ENCODE measurements at places on chromosomes 16 and 17.

DNA sequence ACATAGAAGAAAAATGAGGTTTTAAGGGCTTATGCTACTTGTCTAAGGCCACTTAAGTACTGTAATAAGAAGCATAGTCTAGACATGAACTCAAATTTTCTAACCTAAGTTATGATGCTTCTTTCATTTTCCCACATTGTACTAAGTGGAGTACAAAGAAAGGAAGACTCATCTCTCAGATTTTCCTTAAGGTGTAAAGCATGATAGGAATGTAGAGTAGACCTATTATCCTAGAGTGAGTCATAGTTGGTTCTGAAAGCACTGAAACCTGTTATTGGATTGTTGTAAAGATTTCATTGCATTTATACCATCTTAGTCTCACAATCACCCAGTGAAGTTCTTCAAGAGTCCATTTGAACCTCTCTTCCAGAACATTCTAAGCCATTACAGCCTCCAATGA lies 343.8 kb downstream of the TOX3 start:
- no peak for DNase-seq

- DNase-seq = no peak
Observed at GRCh38 chr16:56143666-56144065, 47.6 kb upstream of the GNAO1 start.

- DNase-seq = no peak
Observed at GRCh38 chr17:39339272-39339671, 62.2 kb downstream of the FBXL20 start.

- no peak for DNase-seq
Observed at GRCh38 chr16:1923299-1924034, 5.3 kb upstream of the HS3ST6 start.

- no peak for DNase-seq
Observed at GRCh38 chr16:66746682-66747081, 4.7 kb downstream of the DYNC1LI2 start.

DNA sequence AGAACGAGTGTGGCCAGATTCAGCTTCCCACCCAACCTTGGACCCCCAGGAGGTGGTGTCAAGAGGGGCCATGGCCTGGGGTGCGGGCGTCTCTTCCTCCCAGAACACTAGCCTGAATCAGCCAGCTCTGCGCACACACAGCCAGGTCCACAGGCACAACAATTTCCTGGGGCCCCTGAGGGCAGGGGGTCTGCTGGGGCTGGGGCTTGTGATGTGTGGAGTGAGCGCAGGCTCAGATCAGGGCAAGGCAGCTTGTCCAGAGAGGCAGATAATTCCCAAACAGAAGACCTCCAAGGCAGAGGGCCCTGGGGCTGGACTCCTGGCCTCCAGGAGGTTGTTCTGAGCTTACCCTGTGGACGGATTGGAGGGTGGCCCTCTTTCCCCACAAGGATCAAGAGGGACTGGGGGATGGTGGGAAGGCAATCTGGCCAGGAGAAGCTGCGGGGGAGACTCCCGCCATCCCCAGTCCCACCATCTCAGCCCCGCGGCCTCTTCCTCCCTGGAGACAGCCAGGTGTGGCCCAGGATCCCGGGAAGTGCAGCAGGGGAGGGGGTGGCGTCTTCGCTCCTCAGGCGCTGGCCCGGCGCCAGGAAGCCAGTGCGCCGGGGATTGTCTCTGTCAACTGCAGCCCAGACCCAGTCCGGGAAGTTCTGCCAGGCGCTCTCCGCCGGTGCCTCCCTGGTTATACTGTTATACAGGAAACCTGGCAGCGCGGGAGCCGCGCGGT lies 52.0 kb upstream of the AMZ2 start:
- no peak for DNase-seq
